ENCODE measurements at places on chromosomes 2 and 18. TPM values are rescaled to one million over a fixed set of nuclear protein-coding genes. Genes with fewer than 3 reads are reported as not detected.

PLGLB1 gene
- 1.0 TPM for total RNA-seq

CD8B2 gene
- not detected for total RNA-seq

LHCGR gene
- total RNA-seq = not detected

REEP1 gene
- total RNA-seq = not detected

C2orf66 gene
- not detected for total RNA-seq

CRYBA2 gene
- not detected for total RNA-seq

TBR1 gene
- under 0.01 TPM for total RNA-seq

All from placental pericyte (primary cell).